Stimulated activated CD8-positive, alpha-beta memory T cell treated with anti-CD3 and anti-CD28 coated beads, Interleukin-12 subunit alpha, Interleukin-12 subunit beta, amount 100 ng/mL, for 4 hours (primary cell): ENCODE measurements at places on chromosomes 7 and 10.

- DNase-seq, result no peak
Observed at GRCh38 chr10:79431891-79432831, 13.3 kb downstream of the ZCCHC24 start.

- no peak for DNase-seq
Observed at GRCh38 chr10:88347597-88348304, 235.4 kb downstream of the RNLS start.

DNA sequence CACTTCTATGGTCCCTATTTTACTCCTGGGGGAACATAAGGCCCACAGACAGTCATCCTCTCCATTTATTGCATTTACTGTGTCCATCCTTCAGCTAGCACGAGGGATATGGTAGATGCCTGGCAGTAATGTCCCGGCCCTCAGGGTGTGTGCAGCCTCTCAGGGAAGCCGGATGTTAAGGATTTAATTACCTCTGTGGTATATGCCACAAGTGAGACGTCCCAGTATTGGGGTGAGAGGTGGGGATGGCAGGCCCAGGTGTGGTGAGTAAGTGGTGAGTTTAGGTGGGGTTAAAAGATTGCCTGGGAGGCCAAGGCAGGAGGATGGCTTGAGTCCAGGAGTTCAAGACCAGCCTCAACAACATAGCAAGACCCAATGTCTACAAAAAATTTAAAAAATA is 144.9 kb downstream of the SH3PXD2A start:
- DNase-seq, result no peak

DNA sequence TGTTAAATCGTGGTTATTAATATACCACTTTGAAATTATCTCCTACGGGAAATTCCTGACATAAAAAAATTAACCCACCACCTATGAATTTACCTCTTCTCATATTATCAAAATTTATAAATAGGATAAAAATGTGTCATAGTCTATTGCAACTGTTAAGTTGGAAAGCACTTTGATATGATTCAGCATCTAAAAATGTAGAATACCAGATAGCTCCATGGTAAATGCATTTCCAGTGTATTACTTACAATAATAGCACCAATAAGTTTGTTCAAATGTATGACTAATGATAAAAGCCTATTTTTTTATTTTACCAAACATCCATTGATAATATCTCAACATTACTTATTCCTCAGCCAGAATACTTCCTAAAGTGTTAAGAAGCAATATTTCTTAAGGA is 13.6 kb upstream of the KCND2 start:
- no peak for DNase-seq
